HFFc6 (cell line): ENCODE measurements at places on chromosomes 7 and 10.

DNA sequence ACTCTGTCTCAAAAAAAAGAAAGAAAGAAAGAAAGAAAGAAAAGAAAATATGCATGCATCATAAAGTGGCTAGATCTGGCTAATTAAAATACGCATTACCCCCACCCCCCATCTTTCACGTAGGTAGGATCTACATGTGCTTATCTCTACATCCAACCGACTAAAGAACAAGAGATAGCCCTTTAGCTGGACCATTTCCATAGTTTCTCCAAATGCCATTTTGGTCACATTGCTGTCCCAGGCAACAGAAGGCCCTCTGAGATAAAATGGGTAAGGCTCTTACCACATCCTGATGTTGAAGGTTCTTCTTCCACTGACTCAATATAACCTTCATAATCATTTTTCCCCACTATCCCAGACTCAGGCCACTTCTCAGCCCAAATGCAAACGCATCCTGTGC is 31.5 kb downstream of the PIK3AP1 start:
- no peak overlapping the region for H3K27ac ChIP-seq
- peaks cover 10% of the 10 kb centered on the region for H3K27me3 ChIP-seq
- H3K4me3 ChIP-seq: no peak overlapping the region
- no peaks in the 10 kb centered on the region for H3K36me3 ChIP-seq

- H3K27me3 ChIP-seq: peaks cover 6% of the 10 kb centered on the region; the same call in 1 of the 2 replicates
- H3K27ac ChIP-seq: no peak within 1 kb of the TSS
- no peaks in the 10 kb centered on the region for H3K36me3 ChIP-seq
- no peak within 1 kb of the TSS for H3K4me3 ChIP-seq
Measured at GRCh38 chr10:123891144-123892071, at the start of gene CPXM2. TSS of gene CPXM2 (minus strand) at chr10:123891807. CDS start at chr10:123891659, 148 bp downstream.

- no peak overlapping the region for H3K27ac ChIP-seq
- H3K36me3 ChIP-seq: no peaks in the 10 kb centered on the region
- H3K4me1 ChIP-seq: no peaks in the 10 kb centered on the region
- H3K4me3 ChIP-seq: no peak overlapping the region
- H3K27me3 ChIP-seq: no peaks in the 10 kb centered on the region
Measured at GRCh38 chr10:67115972-67116371, 190.1 kb downstream of the LRRTM3 start.

DNA sequence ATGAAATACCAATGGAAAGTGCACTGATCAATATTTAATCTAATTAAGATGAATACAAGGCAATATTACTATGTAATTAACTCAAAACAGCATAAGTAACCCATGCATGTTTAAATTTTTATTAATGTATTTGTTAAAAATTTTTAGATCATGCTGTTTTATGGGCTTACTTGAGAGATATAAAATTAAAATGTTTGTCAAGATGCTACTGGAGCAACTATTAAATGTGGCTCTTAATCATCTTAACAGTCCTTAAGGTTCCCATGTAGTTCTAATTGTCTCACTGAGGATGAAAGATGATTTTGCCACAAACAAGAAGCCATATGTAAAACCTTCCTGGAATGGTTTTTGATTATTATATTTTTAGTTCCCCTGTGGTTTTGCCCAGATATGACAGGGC is 897.1 kb downstream of the KCNMA1 start:
- H3K27me3 ChIP-seq: peaks cover 9% of the 10 kb centered on the region; the same call in 1 of the 2 replicates
- DNase-seq: no peak
- no peaks in the 10 kb centered on the region for H3K36me3 ChIP-seq
- H3K4me3 ChIP-seq: no peak overlapping the region
- no peak overlapping the region for H3K27ac ChIP-seq

GRCh38 chr10:110458266-110458920 is 39.3 kb upstream of the DUSP5 start:
- H3K4me1 ChIP-seq: peaks cover 49% of the 10 kb centered on the region
- H3K4me3 ChIP-seq: no peak overlapping the region
- no peak overlapping the region for H3K27ac ChIP-seq
- DNase-seq: no peak

- peaks cover 38% of the 10 kb centered on the region for H3K27me3 ChIP-seq
- no peaks in the 10 kb centered on the region for H3K36me3 ChIP-seq
- H3K4me1 ChIP-seq: peaks cover 11% of the 10 kb centered on the region
- H3K4me3 ChIP-seq: no peak overlapping the region
- H3K27ac ChIP-seq: no peak overlapping the region
Measured at GRCh38 chr7:100946766-100947365, 2.5 kb upstream of the MUC3A start.

- H3K4me1 ChIP-seq: no peaks in the 10 kb centered on the region
- H3K36me3 ChIP-seq: no peaks in the 10 kb centered on the region
- no peak overlapping the region for H3K4me3 ChIP-seq
Measured at GRCh38 chr7:27269455-27269854, 26.9 kb downstream of the EVX1 start.

GRCh38 chr7:150716368-150716767 is at the start of gene GIMAP1:
TSS of gene GIMAP1 (plus strand) at chr7:150716613. CDS start at chr7:150719048, 2,435 bp downstream.
- DNase-seq: no peak
- H3K27me3 ChIP-seq: no peaks in the 10 kb centered on the region
- no peaks in the 10 kb centered on the region for H3K4me1 ChIP-seq
- no peak within 1 kb of the TSS for H3K4me3 ChIP-seq

DNA sequence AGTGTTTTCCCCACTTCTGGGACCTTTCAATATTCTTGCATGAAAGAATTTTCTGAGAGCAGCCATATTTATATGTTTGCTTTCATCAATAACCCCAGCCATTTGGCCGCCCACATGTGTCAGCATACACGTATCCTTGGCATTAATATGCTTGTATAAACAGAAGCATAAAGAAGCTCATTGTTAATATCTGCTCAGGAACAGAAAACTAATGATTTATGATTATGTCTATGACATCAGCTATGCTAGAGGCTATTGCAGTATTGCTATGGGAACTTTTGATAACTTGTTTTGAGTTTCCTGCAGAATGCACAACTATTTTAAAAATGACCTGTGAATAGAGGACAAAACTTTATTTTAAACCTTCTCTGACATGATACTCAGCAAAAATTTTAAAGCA is 300.9 kb upstream of the MTPN start:
- no peak for DNase-seq
- no peak overlapping the region for H3K27ac ChIP-seq
- no peaks in the 10 kb centered on the region for H3K4me1 ChIP-seq
- no peak overlapping the region for H3K4me3 ChIP-seq
- peaks cover 2% of the 10 kb centered on the region; the same call in 1 of the 2 replicates for H3K27me3 ChIP-seq
- H3K36me3 ChIP-seq: no peaks in the 10 kb centered on the region; the same call in 1 of the 2 replicates

GRCh38 chr7:28890137-28890536 is 68.0 kb downstream of the TRIL start:
- H3K27ac ChIP-seq: no peak overlapping the region
- H3K36me3 ChIP-seq: no peaks in the 10 kb centered on the region
- H3K4me1 ChIP-seq: no peaks in the 10 kb centered on the region
- no peaks in the 10 kb centered on the region; the same call in 1 of the 2 replicates for H3K27me3 ChIP-seq
- H3K4me3 ChIP-seq: no peak overlapping the region

DNA sequence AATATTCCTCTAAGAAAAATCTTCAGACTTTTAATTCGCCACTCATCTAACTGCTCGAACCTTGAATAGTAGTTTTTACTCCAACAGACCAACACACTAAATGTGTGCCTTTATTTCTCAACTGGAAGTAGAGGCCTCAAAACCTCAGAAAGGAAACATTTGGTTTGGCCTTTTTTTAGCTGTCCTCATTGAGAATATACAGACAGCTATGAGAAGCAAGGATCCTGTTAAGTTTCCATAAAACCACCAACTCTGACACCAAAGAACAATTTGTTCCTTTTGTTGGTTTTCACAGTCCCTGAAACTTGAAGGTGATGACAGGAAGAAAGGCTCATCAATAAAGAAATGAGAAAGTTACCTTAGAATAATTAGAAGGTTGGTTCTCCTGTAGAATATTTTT is 199.2 kb upstream of the MEOX2 start:
- no peak overlapping the region for H3K27ac ChIP-seq
- H3K27me3 ChIP-seq: no peaks in the 10 kb centered on the region
- 0 out of 2 replicates have a peak, but pooled peaks cover 5% of the 10 kb centered on the region for H3K4me1 ChIP-seq
- no peak for DNase-seq
- no peaks in the 10 kb centered on the region for H3K36me3 ChIP-seq
- no peak overlapping the region for H3K4me3 ChIP-seq

- no peaks in the 10 kb centered on the region for H3K4me1 ChIP-seq
- peaks cover 8% of the 10 kb centered on the region for H3K27me3 ChIP-seq
- no peaks in the 10 kb centered on the region for H3K36me3 ChIP-seq
- H3K4me3 ChIP-seq: no peak overlapping the region
- DNase-seq: no peak
Measured at GRCh38 chr7:138097064-138097741, 20.9 kb downstream of the AKR1D1 start.

DNA sequence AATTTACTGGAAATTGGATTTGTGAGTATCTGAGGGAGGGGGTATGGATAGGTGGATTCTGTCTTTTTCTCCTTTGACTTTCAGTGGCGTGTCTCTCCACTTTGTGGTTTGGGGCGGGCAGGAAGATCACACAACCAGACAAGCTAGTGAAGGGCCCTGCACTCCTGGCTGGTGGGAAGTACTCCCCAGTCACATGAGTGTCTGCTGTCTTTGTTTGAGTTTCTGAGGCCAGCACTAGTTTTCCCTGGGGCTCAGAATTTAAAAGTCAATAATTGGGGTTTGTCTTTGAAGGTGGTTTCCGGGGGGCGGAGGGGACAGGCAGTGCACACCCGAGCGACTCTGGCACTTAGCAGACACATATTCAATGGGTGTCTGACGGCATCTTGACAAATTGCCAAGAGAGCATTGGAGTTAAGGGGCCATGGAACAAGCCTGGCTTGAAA is 120.1 kb downstream of the WDFY4 start:
- H3K36me3 ChIP-seq: no peaks in the 10 kb centered on the region
- H3K27me3 ChIP-seq: peaks cover 19% of the 10 kb centered on the region
- H3K27ac ChIP-seq: no peak overlapping the region
- no peaks in the 10 kb centered on the region for H3K4me1 ChIP-seq

DNA sequence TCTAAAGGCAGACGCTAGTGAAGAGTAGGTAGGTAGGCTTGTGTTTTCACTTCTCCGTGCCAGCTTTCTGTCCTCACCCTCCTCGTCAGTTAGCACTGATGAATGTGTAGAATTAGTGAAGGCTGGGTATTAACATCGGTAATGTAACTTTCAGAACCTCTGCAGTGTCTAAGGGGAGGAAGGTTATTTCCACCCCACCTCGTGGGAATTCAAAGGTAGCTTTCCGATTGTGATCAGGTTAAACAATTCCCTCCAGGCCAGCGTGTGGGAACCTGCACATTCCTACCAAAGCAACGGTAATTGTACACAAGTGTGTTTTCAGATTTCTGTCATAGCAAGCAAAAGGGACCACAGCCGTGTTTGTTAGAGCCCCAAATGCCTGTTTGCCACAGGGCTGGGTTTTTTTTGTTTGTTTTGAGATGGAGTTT is 405.0 kb upstream of the GALNT17 start:
- H3K36me3 ChIP-seq: peaks cover 5% of the 10 kb centered on the region; the same call in 1 of the 2 replicates
- H3K4me1 ChIP-seq: no peaks in the 10 kb centered on the region
- H3K4me3 ChIP-seq: no peak overlapping the region
- H3K27me3 ChIP-seq: peaks cover 1% of the 10 kb centered on the region; the same call in 1 of the 2 replicates
- DNase-seq: no peak
- H3K27ac ChIP-seq: no peak overlapping the region

DNA sequence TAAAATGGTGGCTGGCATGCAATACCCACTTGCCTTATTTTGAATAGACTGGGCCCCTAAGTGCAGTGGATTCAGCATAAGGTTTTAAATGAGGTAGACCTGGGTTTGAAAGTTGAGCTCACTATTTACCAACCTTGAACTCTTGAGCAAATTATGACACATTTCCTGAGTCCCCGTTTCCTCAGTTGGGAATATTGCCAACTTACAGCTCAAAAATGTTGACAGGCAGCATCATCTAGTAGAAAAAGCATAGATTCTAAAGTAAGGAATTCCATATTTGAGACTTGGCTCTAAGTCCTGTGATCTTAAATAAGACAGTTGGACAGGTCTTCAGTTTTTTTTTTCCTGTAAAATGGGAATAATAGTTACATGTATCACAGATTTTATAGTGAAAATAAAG is 305.5 kb downstream of the ACTR3B start:
- peaks cover 4% of the 10 kb centered on the region; the same call in 1 of the 2 replicates for H3K36me3 ChIP-seq
- no peak for DNase-seq
- no peak overlapping the region for H3K4me3 ChIP-seq
- no peak overlapping the region for H3K27ac ChIP-seq
- H3K4me1 ChIP-seq: no peaks in the 10 kb centered on the region
